ENCODE measurements at places on chromosomes 12 and 14.
A peak's percentile ranks its signal among the peaks of the same experiment; 100 is the strongest.

- DNase-seq = no peak
Measured at GRCh38 chr14:64663174-64663573, 41.0 kb upstream of the PLEKHG3 start.

- DNase-seq = no peak
Measured at GRCh38 chr14:70920608-70921007, 13.3 kb downstream of the PCNX1 start.

DNA sequence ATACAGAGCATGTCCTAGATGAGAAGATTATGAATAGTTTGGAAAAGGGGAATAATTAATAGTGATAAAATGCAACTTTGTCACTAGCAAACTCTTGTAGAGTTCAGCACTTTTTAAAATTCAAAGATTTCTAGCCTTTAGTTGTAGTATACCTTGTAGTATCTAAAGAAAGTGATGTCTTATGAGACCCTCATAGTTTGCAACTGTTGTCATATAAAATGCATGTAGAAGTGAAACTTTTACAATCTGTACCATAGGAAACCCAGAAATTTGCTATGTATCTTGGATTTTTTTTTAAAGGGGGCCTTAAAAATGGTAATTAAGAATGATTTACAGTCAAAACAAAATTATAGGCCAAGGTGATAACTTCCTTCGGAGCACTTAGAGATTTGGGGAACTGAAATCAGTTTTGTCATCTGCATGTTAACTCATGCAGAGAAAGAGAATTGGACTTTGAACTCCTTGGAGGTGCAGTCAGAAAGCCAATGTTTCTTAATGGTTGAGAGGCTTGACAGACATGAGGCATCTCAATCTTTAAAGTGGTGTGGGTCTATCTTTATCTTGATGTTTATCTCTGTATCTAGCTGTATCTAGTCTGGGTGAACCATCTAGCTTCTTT is 1.3 kb downstream of the LRRK2 start:
- DNase-seq = no peak

DNA sequence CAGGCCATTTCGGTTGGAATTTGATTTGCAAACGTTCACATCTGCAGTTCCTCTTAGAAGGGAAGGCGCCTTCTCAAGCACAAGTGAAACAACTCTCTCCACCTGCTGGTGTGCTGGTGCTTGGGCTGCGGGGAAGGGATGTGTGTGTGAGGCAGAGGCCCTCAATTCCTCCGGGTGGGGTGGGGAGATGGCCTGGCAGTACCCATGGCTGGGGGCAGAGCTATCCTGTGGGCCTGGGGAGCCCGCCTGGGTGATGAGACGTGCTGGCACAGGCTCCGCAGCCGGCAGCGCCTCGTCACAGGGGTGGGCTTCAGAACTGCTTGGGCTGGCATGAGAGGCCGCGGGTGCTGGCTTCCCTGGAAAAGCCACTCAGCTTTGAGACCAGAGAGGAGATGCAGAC is 28.9 kb upstream of the TDRD9 start:
- DNase-seq = no peak

GRCh38 chr12:106106061-106106566 is 32.6 kb downstream of the NUAK1 start:
- no peak for DNase-seq

- no peak for DNase-seq
Measured at GRCh38 chr12:76123259-76124212, 39.1 kb upstream of the NAP1L1 start.

DNA sequence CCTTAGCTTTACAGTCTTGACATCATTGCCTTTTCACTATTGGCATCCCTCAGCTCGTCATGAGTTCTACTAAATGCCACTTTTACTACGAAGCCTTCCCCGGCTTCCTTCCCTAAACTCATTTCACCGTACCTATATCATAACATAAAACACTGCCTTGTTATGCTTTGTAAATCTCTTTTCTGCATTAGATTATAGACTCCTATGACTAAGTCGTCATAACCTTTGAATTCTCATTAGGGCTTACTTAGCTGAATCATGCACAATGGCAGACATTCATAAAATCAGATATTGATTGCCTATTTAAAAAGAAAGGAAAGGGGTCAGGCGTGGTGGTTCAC is 21.0 kb downstream of the BTG1 start:
- no peak for DNase-seq

- peak; percentile 61 for DNase-seq
Measured at GRCh38 chr14:105203057-105203531, 22.0 kb upstream of the NUDT14 start.

GRCh38 chr12:108816652-108817335 is 40.6 kb downstream of the SSH1 start:
- no peak for DNase-seq

GRCh38 chr14:55650992-55651391 is 71.0 kb downstream of the KTN1 start:
- no peak for DNase-seq

- DNase-seq = no peak
Measured at GRCh38 chr12:112798048-112798760, 6.7 kb downstream of the RPH3A start.

DNA sequence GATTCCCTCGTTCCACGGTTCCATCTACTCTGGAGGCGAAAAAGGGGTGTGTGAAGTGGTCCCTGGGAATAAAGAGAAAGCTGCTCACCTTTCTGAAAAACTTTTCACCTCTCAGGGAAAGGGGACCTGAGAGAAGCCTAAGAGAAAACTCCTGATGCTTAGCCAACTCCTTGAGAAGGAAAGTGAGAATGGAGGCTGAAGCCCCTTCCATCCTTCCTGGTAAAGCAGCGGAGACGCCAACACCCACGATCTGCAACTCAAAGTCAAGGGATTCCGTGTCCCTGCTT is 110.0 kb downstream of the ARF6 start:
- DNase-seq = no peak

DNA sequence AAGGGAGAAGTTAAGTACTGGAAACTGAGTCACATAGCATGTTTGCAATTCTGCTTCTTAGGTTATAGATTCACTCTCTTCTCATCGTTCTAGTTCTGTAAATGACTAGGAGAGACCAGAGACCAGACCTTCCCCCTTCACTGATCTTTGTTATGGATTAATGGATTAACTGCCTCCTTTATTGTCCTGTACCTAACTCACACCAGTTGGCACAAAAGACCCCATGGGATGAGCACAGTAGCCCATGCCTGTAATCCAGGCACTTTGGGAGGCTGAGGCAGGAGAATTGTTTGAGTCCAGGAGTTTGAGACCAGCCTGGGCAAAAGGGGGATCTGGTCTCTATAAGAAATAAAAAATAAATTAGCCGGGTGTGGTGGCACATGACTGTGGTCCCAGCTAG is 20.8 kb downstream of the BCAT1 start:
- DNase-seq = no peak

GRCh38 chr12:108563136-108563803 is 874 bp downstream of the ISCU start:
- peak; percentile 49 for DNase-seq

- DNase-seq = no peak
Measured at GRCh38 chr12:125683748-125684381, 618.6 kb downstream of the AACS start.

- DNase-seq = no peak
Measured at GRCh38 chr14:33332497-33332896, 393.8 kb downstream of the NPAS3 start.

DNA sequence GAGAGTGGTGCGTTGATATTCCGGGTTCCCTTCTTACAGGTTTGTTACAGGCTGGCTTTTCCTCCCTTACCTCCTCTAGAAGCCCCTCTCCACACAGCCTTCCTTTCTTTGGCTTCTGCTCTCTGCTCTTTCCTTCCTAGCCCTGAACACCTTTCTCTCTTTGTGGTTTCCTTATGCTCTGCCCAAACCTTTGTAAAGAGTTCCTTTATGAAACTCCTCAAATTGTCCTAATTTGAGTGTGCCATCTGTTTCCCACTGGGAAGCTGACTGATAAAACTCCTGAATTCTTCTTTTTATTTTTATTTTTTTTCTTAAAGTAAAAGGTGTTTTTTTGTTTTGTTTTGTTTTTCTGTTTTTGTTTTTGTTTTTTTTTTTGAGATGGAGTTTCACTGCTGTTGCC is 60.1 kb upstream of the OTX2 start:
- DNase-seq = no peak

GRCh38 chr12:120361506-120362208 is 7.3 kb downstream of the MSI1 start:
- peak; percentile 81 for DNase-seq

GRCh38 chr12:3741882-3742672 is 10.8 kb downstream of the CRACR2A start:
- no peak for DNase-seq

GRCh38 chr12:57579677-57580465 is 11.1 kb upstream of the PIP4K2C start:
- no peak for DNase-seq
